ENCODE measurements at places on chromosomes 6 and 20. TPM values are rescaled to one million over a fixed set of nuclear protein-coding genes. Genes with fewer than 3 reads are reported as not detected.

DDO gene
- not detected for total RNA-seq

EYS gene
- 0.27 TPM for total RNA-seq

UNC5CL gene
- 0.32 TPM for total RNA-seq

VGLL2 gene
- total RNA-seq = not detected

ADGRF4 gene
- total RNA-seq = not detected

RAB32 gene
- 78.3 TPM for total RNA-seq

TSHZ2 gene
- not detected for total RNA-seq

RAB44 gene
- total RNA-seq = 0.11 TPM

FAM162B gene
- not detected for total RNA-seq

GSTA3 gene
- not detected for total RNA-seq

DNA sequence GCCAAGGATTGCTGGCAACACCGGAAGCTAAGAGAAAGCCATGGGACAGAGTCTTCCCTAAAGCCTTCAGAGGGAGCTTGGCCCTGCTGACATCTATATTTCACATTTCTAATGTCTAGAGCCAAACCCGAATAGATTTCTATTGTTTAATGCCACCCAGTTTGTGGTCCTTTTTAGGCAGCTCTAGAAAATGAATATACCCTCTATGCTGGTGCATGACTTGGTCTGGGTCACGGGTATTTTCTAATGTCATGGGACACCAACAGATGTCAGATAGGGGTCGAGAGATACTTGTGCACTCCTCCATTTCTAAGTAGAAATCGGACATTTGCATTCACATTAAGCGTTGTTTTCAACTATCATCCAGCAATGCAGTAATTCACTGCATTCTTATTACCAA, 37.0 kb upstream of the SOX4 start:
- H3K27ac ChIP-seq = no peak overlapping the region
- no peaks in the 10 kb centered on the region for H3K4me1 ChIP-seq
- no peak overlapping the region for H3K4me3 ChIP-seq
- H3K27me3 ChIP-seq = no peaks in the 10 kb centered on the region
- H3K36me3 ChIP-seq = no peaks in the 10 kb centered on the region

DNA sequence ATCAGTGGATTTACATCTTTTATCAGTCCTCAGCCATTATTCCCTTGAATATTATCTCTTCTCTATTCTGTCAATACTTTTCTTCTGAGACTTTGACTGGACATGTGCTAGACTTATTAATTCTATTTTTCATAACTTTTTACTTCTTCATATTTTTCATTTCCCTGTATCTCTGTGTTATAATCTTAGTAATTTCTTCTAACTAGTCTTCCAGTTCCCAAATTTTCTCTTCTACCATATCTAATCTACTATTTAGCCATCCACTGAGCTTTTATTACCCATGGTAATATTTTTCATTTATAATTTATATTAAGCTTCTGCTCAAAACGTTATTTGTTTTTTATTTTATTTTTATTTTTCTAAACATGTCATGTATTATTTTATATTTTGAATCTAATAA, 13.1 kb upstream of the FNDC1 start:
- no peak overlapping the region for H3K27ac ChIP-seq
- no peaks in the 10 kb centered on the region for H3K4me1 ChIP-seq
- H3K36me3 ChIP-seq = no peaks in the 10 kb centered on the region
- DNase-seq = no peak
- H3K4me3 ChIP-seq = no peak overlapping the region

DNA sequence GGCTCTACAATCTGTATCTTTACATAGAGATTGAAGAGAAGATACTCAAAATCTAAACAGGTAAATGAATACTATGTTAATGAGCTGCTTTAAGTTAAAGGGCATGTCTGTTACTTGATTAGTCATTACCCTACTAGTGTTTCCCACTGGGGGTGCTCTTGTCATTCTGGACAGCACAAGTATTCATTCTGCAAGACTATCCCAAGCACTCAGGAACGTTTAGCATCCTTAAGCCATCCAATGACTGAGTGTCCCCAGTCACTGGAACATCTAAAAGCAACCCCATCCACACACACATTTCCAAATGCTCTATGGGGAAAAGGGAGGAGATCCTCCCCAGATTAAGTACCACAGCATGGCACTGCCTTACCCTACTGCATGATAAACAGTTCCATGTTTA, 25.7 kb downstream of the EZR start:
- H3K4me1 ChIP-seq = no peaks in the 10 kb centered on the region
- no peaks in the 10 kb centered on the region for H3K27me3 ChIP-seq
- DNase-seq = peak; percentile 37
- no peak overlapping the region for H3K27ac ChIP-seq
- no peaks in the 10 kb centered on the region for H3K36me3 ChIP-seq
- no peak overlapping the region for H3K4me3 ChIP-seq

GRCh38 chr6:136604328-136604825, 54.2 kb upstream of the MAP7 start:
- no peak overlapping the region for H3K4me3 ChIP-seq
- H3K27ac ChIP-seq = no peak overlapping the region
- no peaks in the 10 kb centered on the region for H3K27me3 ChIP-seq
- peak; percentile 74 for DNase-seq
- H3K36me3 ChIP-seq = no peaks in the 10 kb centered on the region
- peaks cover 26% of the 10 kb centered on the region for H3K4me1 ChIP-seq

GRCh38 chr6:87498048-87498447, 25.3 kb downstream of the SLC35A1 start:
- H3K27ac ChIP-seq = no peak overlapping the region
- H3K4me3 ChIP-seq = no peak overlapping the region
- H3K4me1 ChIP-seq = no peaks in the 10 kb centered on the region
- no peaks in the 10 kb centered on the region for H3K27me3 ChIP-seq

DNA sequence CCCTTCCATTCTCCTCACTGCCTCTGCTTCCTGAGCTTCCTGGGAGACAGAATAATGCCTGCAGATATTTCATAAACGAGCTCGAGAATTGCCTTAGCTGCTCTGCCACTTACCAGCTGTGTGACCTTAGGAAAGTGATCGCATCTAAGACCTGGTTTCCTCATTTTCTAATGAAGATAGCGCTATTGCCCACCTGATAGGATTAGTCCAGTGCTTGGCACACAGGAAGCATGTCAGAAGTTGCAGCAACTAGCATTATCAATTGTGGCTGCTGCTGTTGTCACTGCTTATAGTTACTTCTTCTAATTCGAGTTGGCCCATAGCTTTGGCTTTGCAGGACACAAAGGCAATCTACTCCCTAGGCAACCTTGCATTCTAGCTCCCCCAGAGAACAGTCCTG, 305.5 kb upstream of the SGK1 start:
- H3K27ac ChIP-seq = no peak overlapping the region
- DNase-seq = no peak
- H3K4me1 ChIP-seq = no peaks in the 10 kb centered on the region
- no peaks in the 10 kb centered on the region for H3K36me3 ChIP-seq
- H3K27me3 ChIP-seq = no peaks in the 10 kb centered on the region

DNA sequence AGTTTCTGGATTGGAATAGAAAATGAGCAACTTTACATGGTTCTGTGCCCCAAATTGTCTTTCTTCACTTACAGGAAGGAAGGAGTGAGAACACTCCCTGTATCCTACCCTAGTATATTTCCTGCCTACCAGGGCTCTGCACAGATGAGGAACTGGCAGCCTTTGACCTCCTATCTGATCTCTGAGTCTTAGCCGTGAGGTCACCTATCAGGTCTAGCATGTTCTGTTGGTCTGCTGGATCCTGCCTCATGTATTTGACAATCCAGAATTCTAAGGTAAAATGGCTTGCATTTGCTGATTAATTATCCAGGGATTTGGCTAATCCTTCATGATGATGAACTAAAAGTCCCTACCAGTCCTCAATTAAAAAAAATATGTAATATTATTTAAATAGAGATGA, 35.0 kb upstream of the TRAM2 start:
- no peaks in the 10 kb centered on the region for H3K27me3 ChIP-seq
- H3K4me3 ChIP-seq = no peak overlapping the region
- no peak for DNase-seq
- H3K36me3 ChIP-seq = no peaks in the 10 kb centered on the region
- H3K27ac ChIP-seq = peak overlapping the region; percentile 84

- H3K4me1 ChIP-seq = peaks cover 4% of the 10 kb centered on the region
- no peaks in the 10 kb centered on the region for H3K27me3 ChIP-seq
- peak; percentile 40 for DNase-seq
- H3K27ac ChIP-seq = no peak overlapping the region
- H3K36me3 ChIP-seq = no peaks in the 10 kb centered on the region
- no peak overlapping the region for H3K4me3 ChIP-seq
Observed at GRCh38 chr6:157106487-157106886, 216.8 kb downstream of the TMEM242 start.

GRCh38 chr6:122651031-122651430, 40.8 kb downstream of the PKIB start:
- no peaks in the 10 kb centered on the region for H3K4me1 ChIP-seq
- no peak overlapping the region for H3K4me3 ChIP-seq
- no peak overlapping the region for H3K27ac ChIP-seq
- no peaks in the 10 kb centered on the region for H3K36me3 ChIP-seq
- no peak for DNase-seq

DNA sequence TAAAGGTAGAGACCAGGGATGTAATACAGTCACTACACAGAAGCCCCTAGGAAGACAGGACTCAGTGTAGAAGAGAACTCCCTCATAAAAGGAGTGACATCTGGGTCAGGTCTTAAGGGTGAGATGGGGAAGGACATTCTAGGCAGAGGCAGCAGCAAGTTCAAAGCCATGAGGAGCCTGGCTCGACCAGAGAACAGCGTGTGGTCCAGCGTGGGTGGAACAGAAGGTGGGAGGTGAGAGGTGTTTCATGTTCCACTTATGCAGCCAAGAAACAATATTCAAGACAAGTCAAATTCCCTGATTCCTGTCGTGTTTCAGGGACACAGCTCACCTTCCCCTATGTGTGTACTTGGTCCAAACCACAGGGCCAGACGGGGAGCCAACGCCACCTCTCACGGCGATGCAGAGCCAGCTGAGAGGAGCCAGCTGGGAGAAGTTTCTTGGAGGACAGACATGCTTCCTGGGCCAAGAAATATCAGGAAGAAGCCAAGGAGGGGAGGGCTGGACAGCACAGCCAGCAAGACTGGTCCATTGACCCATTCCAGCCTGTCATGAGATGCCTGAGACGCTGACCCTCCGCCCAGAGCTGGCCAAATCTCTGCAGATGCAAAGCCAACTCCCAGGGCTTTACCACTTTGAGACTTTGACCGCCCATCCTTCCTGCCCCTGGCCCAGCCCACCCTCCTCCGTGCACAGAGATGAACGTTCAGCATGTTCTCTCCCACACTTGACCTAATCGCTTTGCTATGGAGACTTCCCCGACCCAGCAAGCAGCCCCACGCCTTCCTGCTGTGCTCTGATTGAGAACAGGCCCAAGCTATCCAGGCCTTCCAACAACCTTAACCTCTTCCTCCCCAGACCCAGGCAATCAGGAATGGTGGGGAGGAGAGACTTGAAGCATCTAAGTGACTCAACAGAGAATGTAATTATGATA, 113.8 kb downstream of the PRND start:
- H3K36me3 ChIP-seq = no peaks in the 10 kb centered on the region
- H3K4me1 ChIP-seq = peaks cover 8% of the 10 kb centered on the region
- no peak overlapping the region for H3K4me3 ChIP-seq
- H3K27ac ChIP-seq = no peak overlapping the region
- no peak for DNase-seq

- H3K27ac ChIP-seq = peak overlapping the region; percentile 80
- H3K27me3 ChIP-seq = no peaks in the 10 kb centered on the region
- no peak overlapping the region for H3K4me3 ChIP-seq
- DNase-seq = no peak
Observed at GRCh38 chr20:48761023-48761785, 66.6 kb downstream of the PREX1 start.

GRCh38 chr6:17679726-17680125, 27.0 kb downstream of the NUP153 start:
- no peaks in the 10 kb centered on the region for H3K4me1 ChIP-seq
- no peak overlapping the region for H3K27ac ChIP-seq
- no peak for DNase-seq

DNA sequence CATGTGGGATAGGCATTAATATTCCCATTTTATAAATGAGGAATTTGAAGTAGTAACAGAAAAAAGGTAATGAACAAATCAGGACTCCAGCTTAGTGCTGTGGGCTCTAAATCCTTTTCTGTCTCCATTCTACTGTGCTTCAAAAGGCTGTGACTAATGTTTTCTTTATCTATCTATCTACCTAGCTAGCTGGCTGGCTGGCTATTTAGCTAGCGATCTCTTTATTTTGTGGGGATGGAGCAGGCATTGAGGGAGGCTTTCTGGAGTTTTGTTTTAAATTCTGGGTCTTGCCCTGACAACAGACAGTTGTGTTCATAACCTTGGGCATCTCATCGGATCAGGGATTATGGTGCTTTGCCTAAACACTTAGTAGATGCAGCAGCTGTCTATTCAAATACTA, 139.2 kb downstream of the SOX4 start:
- no peaks in the 10 kb centered on the region for H3K27me3 ChIP-seq
- H3K4me1 ChIP-seq = peaks cover 20% of the 10 kb centered on the region
- no peak for DNase-seq
- H3K4me3 ChIP-seq = no peak overlapping the region
- H3K36me3 ChIP-seq = no peaks in the 10 kb centered on the region

DNA sequence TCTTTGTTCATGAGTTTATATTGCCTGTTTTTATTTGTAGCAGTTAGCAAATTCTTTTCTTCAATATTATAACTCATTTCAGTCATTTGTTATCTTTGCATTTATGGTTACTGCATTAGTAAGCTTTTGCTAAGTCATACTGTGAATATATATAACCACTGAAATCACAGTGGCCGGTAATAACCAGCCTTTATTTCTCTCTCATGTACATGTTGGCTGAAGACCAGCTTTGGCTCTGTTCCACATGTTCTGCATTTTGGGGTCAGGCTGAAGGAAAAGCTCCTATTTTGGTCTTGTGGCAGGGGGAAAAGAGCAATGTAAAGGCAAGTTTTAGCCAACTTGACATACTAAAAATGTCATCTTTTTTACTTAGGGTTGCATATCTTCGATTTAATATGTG, 276.3 kb downstream of the BCKDHB start:
- no peak overlapping the region for H3K27ac ChIP-seq
- H3K27me3 ChIP-seq = no peaks in the 10 kb centered on the region
- no peaks in the 10 kb centered on the region for H3K36me3 ChIP-seq
- peak; percentile 82 for DNase-seq
- no peaks in the 10 kb centered on the region for H3K4me1 ChIP-seq
